ENCODE measurements at places on chromosomes 2 and 18.
A peak's percentile ranks its signal among the peaks of the same experiment; 100 is the strongest.

DNA sequence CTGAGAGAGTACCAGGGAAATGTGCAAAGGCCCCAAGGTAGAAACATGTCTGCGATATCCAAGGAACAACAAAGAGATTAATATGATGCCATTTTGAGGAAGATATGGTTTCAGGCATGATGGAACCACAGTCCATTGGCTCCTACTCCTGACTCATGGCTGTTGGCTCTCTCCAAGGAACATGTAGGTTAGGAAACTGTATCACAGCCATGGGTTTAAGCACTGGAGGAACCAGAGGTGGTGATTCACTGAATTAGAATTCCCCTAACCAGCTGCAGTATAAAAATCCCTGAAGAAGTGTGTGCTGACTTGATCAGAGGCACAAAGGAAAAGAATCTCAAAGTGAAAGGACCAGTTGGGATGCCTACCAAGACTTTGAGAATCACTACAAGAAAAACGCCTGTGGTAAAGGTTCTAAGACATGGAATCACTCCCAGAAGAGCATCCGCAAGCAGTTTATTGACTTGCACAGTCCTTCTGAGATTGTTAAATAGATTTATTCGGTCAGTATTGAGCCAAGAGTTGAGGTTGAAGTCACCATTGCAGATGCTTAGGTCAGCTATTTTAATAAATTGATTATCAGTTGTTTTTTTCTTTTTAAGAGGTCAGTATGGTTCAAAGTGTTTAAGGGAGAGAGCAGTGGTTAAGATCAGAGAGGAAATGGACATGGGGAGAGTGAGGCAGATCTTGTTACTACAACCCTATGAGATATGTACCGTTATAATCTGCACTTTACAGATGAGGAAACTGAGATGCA, 110.7 kb upstream of the OTX1 start:
- DNase-seq = peak; percentile 53

DNA sequence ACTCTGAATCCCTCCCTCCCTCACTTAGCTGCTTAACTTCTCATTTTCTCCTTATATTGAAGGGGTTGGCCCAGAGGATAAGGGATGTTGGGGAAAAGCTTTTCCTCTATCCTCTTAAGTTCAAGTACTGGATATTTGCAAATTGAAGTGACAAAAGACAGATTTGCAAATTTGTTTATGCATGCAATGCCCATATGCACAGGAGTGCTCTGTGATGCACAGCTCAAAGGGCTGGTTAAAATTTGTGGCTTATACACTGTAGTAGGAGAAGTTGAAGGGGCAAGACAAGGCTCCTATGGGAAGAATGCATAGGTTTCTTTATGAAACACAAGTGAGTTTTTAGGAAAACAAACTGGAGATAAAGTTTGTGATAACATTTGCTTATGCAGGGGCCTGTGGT, 8.4 kb upstream of the MSH6 start:
- DNase-seq = no peak

GRCh38 chr2:37706334-37707183, 35.1 kb upstream of the CDC42EP3 start:
- no peak for DNase-seq

- DNase-seq = no peak
Observed at GRCh38 chr18:48048251-48048650, 117.8 kb upstream of the SMAD2 start.

- no peak for DNase-seq
Observed at GRCh38 chr2:217479566-217479965, 523.2 kb downstream of the TNS1 start.

- no peak for DNase-seq
Observed at GRCh38 chr2:189260361-189260814, 80.8 kb upstream of the COL5A2 start.

DNA sequence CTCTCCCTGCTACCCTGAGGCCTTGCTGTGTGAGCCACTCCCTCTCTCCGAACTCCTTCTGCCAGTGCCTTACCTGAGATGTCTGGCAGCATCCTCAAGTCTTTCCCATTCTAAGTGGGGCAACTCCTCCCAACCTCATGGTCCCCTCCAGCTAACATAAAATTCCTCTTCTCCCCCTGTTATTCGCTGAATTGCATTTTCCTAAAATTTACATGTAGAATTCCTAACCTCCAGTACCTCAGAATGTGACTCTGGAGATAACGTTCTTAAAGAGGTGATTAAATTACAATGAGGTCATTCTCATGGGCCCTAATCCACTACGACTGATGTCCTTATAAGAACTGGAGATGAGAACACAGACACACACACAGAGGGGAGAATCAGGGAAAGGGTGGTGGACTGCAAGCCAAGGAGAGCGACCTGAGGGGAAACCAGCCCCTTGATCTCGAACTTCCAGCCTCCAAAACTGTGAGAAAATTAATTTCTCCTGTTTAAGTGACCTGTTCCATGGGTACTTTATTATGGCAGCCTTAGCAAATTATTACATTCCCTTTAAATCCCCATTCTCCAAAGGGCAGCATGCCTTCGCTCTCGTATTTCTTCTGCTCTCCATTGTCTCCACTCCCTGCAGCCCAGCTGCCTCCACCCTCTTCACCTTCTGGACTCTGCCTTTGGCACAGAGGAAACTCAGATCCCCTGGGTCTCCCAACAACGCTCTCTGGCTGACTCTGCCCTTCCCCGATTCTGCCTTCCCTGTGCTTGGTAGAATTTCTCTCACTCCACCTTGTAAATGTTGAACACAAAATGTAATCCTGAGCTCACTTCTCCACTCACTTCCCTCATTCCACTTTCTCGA, 70.5 kb downstream of the TGIF1 start:
- DNase-seq = no peak
